Fibroblast of skin of left biceps (primary cell): ENCODE measurements at places on chromosomes 4 and X.

GRCh38 chrX:17831255-17831654 is 29.8 kb downstream of the RAI2 start:
- no peak for DNase-seq

GRCh38 chrX:12989461-12989860 is 14.6 kb downstream of the TMSB4X start:
- DNase-seq, result no peak

DNA sequence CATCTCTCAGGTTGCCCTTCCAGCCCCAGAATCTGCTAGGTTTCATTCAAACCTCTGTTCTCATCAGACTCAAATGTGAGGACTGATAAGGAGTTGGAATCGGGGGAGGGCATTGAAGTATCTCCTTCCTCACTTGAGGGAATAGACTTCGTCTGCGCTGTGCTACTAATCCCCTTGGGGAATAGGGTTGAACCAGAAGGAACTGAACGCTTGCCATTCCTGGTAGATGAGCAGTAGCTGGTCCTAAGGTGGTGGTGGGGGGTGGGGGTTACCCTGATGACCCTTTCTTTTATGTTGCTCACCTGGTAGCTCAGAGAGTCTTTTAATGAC is 692 bp upstream of the SLC9A7 start:
- DNase-seq, result no peak

- DNase-seq, result no peak
Observed at GRCh38 chr4:185124006-185124405, 19.1 kb upstream of the SLC25A4 start.

- DNase-seq, result no peak
Observed at GRCh38 chr4:111631215-111631999, 513.8 kb upstream of the FAM241A start.

DNA sequence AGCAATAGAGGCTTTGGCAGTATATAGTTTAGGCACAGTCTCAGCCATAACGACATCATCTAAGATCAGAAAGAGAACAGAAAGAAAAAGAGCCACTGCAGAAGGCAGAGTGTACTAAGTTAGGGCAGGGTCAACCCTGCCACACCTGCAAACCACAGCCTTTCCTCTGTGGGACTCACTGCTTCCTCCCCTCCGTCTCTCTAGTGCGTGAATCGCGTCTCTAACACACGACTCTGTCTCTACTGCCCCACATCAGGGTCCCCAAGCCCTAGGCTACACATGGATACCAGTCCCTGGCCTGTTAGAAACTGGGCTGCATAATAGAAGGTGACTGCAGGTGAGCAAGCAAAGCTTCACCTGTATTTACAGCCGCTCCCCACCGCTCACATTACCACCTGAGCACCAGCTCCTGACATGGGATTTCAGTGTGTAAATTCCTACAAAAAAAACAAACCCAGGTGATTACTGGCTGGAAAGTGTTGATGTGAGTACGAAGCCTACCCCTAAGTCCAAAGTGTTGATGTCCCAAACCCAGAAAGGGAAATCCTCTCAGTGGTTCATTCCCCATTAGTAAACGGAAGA is 128.9 kb downstream of the PRKX start:
- no peak for DNase-seq

- no peak for DNase-seq
Observed at GRCh38 chrX:97790850-97791249, 907.1 kb downstream of the RPA4 start.

DNA sequence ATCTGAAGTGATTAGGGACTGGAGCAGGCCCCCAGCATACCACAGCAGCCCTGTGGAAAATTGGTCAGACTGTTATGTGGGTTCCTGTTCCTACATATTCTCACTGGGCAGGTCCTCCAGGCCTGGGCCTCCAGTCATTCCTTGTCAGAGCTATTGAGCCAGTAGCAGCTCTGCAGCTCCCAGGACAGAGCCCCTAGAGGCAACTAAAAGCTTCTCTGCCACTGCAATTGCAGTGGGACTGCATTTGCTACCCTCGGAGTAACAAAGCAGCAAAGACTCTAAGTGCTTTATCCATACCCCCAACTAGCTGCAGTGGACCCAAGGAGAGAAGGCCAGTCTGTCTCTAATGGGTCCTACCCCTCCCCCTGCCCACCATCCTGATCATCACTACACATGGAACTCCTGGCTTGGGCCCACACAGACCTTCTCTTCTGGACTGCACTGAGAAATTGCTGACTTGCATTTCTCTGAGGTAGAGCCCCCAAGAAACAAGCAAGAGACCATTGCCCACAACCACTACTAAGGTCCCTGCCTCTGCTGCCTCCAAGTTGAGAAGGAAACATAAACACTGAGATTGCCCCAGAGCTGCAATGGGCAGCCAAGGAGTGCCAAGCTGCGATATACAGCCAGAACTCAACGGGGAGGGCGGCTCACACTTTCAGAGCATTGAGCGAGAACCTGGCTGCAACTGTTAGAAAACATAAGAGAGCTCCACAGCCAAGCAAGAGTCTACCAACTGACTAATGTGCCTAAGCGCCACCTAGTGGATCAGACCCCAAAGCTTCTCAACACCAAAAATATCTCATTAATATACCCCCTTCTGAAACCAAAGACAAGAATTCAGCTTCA is 738.7 kb upstream of the NDST4 start:
- no peak for DNase-seq

DNA sequence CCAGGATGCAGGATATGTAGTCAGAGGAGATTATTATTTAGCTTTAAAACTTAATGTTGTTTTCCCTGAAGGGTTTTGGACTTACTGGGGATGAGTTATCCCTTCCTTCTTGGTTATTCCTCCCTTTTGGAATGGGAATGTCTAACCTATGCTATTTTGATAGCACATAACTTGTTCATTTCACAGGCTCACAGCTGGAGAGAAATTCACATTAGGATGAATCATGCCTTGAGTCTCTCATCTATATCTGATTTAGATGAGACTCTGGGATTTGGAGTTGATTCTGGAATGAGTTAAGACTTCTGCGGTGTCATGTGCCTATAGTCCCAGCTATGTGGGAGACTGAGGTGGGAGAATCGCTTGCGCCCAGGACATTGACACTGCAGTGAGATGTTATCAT is 81.1 kb downstream of the ATP11C start:
- peak; percentile 54 for DNase-seq

GRCh38 chrX:45758319-45758718 is 557.6 kb upstream of the DIPK2B start:
- DNase-seq, result peak; percentile 69

GRCh38 chrX:74344280-74344622 is 40.3 kb downstream of the ZCCHC13 start:
- DNase-seq, result no peak
